ENCODE measurements at places on chromosomes 5 and 9.

GRCh38 chr5:159049844-159050315 lies 49.8 kb downstream of the EBF1 start:
- DNase-seq: peak; percentile 21

- DNase-seq: peak; percentile 64
These were observed 780 bp downstream of the RNU6ATAC start for GRCh38 chr9:134163371-134164196.

GRCh38 chr5:108797986-108798385 lies 50.3 kb downstream of the FER start:
- no peak for DNase-seq

GRCh38 chr9:135135171-135135928 lies 47.9 kb downstream of the OLFM1 start:
- no peak for DNase-seq

DNA sequence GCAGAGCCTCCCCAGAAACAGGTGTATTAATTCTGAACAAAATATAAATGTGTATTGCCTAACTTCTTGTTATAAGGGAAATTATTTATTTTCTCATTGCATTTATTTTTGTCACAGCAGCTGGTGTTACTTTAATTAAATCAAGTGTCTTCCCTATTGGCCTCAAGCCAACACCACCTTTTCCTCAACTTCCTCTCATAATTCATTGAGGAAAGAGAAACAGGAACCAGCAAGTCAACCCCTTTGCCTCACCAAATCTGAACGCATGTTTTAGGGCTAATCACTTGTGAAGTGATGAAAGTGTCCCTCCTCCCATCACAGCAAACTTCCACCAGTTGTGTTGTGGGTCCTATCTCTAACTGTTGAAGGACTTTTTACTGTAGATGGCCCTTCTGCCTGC lies 73.1 kb downstream of the DIRAS2 start:
- DNase-seq: no peak

GRCh38 chr5:10729320-10730042 lies 31.6 kb downstream of the DAP start:
- no peak for DNase-seq

All from AG20443 (cell line).